ENCODE measurements at places on chromosomes 2 and 18. TPM values are rescaled to one million over a fixed set of nuclear protein-coding genes. Genes with fewer than 3 reads are reported as not detected.

DNA sequence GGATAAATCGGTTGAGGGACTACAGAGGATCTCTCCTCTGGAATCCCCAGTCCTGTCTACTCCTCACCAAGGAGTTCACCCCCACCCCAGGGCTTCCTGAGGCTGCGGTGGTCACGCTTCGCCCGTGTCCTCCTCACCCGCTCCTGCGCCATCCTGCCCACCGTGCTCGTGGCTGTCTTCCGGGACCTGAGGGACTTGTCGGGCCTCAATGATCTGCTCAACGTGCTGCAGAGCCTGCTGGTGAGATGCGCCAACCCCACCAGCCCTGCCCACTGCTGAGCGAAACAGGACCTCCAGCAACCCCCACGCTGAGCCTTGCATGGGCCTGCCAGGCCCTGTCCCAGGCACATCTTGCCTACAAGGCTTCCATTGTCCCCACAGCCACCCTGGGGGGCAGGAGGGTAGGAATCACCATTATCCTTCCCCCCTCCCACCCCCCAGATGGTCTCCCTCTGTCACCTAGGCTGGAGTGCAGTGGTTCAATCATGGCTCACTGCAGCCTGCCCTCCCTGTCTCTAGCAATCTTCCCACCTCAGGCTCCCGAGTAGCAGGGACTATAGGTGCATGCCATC is 6.7 kb upstream of the CTDSP1 start:
- no peak for DNase-seq

- no peak for DNase-seq
Observed at GRCh38 chr2:102657770-102658169, 38.4 kb downstream of the SLC9A2 start.

GRCh38 chr2:38959466-38959865 is 69.8 kb downstream of the ARHGEF33 start:
- no peak for DNase-seq

The LYPD6B gene
- total RNA-seq, result not detected

GRCh38 chr18:53796040-53796729 is 428.3 kb downstream of the MBD2 start:
- no peak for DNase-seq

The CD302 gene
- total RNA-seq, result 1.1 TPM

The DCDC2C gene
- total RNA-seq, result not detected

- no peak for DNase-seq
Observed at GRCh38 chr2:230695551-230695950, 17.1 kb upstream of the CAB39 start.

The PRKD3 gene
- 95.9 TPM for total RNA-seq

The BABAM2 gene
- total RNA-seq, result 34.8 TPM

The CYP26B1 gene
- 1.2 TPM for total RNA-seq

DNA sequence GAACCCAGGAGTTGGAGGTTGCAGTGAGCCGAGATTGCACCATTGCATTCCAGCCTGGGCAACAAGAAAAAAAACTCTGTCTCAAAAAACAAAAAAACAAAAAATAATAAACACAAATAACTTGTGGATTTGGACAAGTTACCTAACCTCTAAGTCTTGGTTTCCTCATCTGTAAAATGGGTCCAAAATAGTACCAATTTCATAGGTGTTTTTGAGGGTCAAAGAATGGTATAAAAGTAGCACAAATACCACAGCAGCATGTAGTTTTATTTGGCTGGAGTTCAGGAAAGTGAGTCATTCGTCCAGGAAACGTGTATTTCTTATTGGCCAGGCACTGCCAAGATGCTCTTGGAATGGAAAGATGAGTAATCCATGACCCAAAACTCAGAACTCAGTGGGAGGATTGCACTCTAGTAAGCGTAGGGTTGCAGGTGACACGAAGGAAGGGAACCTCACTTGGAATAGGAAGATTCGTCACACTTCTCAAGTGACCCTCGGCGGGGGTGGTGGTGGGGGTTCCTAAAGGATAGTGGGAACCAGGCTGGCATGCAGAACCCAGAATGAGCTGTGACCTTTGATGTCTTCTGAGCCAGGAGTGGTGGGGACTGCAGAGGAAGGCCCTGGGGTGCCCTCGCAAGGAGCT is 24.4 kb downstream of the GRHL1 start:
- no peak for DNase-seq

DNA sequence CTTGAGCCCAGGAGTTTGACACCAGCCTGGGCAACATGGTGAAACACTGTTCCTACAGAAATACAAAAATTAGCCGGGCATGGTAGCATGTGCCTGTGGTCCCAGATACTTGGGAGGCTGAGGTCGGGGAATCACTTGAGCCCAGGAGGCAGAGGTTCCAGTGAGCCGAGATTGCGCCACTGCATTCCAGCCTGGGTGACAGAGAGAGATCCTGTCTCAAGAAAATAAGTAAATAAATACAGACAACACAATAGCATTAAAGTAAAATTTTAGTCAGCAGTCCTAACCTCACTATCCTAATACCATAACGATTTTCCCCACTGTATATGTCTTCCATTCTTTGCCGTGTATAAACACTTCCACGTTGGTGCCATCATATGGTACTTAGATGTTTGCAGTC is 83.0 kb upstream of the MBOAT2 start:
- no peak for DNase-seq

The SLC23A3 gene
- total RNA-seq, result 1.4 TPM

The SCG2 gene
- 0.25 TPM for total RNA-seq

DNA sequence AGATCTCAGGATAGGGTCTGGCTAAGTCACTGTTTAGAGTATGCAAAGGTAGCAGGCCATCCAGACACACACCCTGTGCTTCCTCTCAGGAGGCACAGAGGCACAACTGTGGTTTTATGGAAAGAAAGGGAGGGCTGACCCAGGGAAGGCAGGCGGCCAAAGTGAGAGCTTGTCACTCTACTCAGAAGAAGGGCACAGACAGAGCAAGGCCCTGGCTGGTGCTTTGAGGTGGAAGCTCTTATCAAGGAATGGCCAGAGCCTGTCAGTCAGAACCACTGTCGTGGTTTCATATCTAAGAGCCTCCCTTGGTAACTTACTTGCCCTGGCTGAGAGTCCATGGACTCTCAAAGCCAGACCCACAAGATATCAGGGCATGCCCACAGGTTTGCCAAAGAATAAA is 40.7 kb downstream of the SLC9A2 start:
- no peak for DNase-seq

GRCh38 chr2:120620025-120620793 is 115.5 kb upstream of the GLI2 start:
- no peak for DNase-seq

GRCh38 chr2:127155028-127155581 is 48.2 kb upstream of the BIN1 start:
- no peak for DNase-seq

- no peak for DNase-seq
Observed at GRCh38 chr2:16031848-16032159, 91.5 kb downstream of the MYCN start.

The FBXO48 gene
- 2.9 TPM for total RNA-seq

- DNase-seq, result no peak
Observed at GRCh38 chr2:160239436-160239835, 39.4 kb upstream of the ITGB6 start.

- no peak for DNase-seq
Observed at GRCh38 chr2:149562324-149562723, 25.3 kb downstream of the MMADHC start.

DNA sequence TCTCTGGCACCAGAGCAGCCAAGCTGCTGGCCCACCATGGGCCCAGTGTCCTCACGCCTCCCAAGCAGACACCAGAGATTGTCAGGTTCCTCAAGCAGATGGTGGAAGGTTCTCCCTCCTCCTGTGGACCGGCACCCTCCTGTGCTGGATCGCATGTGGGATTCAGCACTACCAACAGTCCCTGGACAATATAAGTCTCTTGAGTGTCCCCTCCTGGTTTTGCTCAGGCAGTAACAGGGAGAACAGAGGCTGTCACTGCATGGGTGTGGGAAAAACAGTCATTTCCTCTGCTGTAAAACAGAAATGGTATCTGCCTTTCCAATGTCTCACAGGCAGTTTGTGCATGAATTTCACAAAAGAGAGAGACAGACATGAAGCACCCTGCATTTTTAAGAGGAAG is 47.7 kb upstream of the TUBA3E start:
- DNase-seq, result no peak

DNA sequence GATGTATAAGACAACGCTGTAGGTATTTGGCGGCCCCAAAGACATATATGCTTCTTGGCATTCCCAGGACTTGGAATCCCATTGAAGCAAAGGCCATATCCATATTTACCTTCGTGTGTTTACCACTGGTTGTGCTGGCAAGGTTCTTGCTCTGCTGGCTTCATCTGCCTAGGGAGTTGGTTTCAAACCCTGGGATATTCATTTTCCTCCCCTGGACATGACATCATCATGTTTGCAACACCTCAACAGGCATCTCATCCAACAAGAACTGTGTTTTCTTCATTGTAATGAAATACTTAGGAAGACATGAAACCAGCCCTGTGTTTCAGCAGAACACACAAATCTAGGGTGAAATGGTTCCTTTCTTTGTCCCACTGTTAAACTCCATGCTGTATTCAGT is 77.9 kb upstream of the PHLPP1 start:
- no peak for DNase-seq

The TGFA gene
- not detected for total RNA-seq

The ZNF892 gene
- total RNA-seq, result 15.4 TPM

The IL37 gene
- total RNA-seq, result not detected
